ENCODE measurements at places on chromosomes 7 and 10.
A peak's percentile ranks its signal among the peaks of the same experiment; 100 is the strongest.

DNA sequence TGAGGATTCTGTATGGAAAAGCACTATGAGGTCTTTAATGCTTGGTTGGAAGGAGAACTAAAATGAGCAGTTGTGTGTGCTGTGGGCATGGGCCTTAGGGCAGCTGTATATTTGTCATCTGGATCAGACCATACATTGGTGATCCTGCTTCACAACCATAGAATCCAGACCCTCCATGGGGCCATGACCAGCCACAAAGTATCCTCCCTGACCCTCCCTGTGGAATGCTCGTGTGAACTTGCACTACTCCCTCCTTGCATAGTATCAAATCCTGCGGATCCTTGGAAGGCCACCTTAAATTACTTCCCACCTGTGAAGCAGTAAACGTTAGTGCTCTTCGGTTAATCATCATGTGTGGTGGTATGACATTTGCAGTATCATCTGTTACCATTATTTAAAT lies 67.1 kb downstream of the BMPR1A start:
- no peak for DNase-seq

- DNase-seq = no peak
Observed at GRCh38 chr10:4984971-4985594, 18.6 kb downstream of the AKR1C2 start.

DNA sequence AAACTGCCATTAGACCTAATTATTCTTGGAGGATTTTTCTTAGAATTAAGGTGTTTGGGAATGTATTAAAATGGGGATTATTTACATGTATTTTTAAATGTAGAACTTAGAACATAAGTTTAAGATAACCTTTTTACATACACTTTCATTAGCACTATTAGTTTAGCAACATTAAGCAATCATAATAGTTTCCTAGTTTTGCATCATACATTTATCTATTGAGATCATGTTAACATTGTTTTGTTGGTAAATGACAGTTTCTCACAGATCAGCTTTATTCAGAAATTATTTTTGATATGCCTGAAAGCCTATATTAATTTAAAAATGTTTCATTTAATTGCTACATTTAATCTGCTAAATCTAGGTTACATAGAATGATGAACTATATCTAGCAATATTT lies 189.7 kb upstream of the PPP1R3A start:
- DNase-seq = no peak

DNA sequence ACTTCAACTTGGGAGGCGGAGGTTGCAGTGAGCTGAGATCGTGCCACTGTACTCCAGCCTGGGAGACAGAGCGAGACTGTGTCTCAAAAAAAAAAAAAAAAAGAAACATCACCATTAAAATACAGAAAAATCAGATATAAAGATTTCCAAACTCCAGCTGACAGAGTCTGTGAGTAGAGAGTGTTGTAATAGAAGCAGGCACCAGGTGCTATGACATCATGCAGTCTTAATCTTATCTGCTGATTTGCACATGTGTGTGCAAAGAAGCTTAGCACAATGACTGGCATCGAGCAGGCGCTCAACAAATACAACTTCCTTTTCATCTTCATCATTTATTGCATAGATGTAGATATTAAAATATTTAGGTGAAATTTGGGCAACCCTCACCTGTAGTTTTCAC lies 92.2 kb downstream of the PRKCQ start:
- DNase-seq = no peak

- peak; percentile 28 for DNase-seq
Observed at GRCh38 chr10:58241346-58241745, 26.3 kb downstream of the IPMK start.

DNA sequence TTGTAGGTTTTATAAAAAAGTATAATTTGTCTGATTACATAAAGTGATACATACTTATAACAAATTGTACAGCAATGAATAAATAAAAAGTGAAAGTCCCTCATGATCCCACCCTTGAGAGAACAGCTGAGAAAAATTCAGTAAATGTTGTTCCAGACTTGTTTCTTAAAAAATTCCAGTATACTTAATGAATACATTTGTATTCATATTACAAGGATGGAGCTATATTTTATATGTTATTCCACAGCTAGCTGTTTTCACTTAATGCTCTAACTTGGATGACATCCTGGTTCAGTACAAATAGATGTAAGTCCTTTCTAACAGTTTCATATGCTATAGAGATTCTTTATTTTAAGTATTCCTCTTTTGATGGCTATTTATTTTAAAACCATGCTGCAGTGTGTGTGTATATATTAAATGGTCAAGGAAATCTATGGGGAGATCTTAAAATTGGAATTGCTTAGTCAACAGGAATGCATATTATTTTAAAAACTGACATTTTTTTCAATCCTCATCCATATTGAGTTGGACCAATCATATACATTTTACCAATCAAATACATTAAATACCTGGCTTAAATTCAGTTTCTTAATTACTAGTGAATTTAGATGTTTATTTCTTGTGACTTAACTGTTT lies 8.9 kb downstream of the STAMBPL1 start:
- no peak for DNase-seq

DNA sequence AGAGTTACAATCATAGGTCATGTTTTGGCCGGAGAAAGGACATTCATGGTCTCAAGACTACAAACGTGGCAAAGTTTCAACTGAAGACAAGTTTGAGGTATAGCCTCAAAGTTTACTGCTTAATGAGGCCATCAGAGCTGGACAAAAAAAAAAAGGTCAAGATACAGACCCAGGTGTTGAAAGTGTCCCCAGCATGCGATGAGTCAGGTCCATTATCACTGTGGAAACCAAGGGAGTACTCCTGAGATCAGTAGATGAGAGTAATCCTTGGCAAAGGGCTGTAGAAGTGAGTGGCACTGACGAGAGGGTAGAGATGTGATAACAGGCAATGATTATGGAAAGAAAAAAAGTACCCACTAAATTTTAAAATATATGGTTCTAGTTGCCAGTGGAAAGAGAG lies 80.1 kb upstream of the LRRN3 start:
- DNase-seq = no peak

GRCh38 chr10:124177180-124177518 lies 83.8 kb upstream of the CHST15 start:
- no peak for DNase-seq

All from non-pigmented ciliary epithelial cell (primary cell).